Testis (tissue), 5 donors: ENCODE measurements at places on chromosomes 5 and 9. TPM values are rescaled to one million over a fixed set of nuclear protein-coding genes. Genes with fewer than 3 reads are reported as not detected.
A peak's percentile ranks its signal among the peaks of the same experiment; 100 is the strongest.

The KIF24 gene
- total RNA-seq = 20.0 TPM

The ZNF300 gene
- 15.8 TPM for total RNA-seq

The COL15A1 gene
- total RNA-seq = 55.5 TPM

DNA sequence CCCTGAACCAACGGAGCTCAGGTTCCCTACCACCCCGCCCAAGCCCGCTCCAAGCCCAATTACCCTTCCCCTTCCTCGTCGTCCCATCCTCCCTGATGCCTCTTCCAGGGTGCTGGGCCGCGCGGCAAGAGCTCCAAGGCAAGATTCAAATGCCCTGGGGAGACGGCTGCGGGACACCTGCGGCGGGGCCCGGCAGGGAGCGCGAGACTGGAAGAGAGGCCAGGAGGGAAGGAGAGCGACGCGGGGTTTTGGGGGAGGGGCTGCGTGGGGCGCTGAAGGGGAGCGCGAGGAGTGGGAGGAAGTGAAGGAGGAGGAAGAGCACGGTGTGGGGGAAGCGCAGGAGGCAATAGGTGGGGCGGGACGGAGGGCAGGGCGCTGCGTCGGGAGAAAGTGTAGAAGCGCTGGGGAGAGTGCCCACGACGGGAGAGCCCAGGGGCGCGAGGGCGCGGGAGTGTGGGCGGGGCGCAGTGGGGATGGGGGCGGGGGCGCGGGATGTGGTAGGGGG, 975 bp upstream of the NXNL2 start:
- DNase-seq = peak; percentile 33
